NCI-H82 (cell line): ENCODE measurements at places on chromosomes 16 and 17.

DNA sequence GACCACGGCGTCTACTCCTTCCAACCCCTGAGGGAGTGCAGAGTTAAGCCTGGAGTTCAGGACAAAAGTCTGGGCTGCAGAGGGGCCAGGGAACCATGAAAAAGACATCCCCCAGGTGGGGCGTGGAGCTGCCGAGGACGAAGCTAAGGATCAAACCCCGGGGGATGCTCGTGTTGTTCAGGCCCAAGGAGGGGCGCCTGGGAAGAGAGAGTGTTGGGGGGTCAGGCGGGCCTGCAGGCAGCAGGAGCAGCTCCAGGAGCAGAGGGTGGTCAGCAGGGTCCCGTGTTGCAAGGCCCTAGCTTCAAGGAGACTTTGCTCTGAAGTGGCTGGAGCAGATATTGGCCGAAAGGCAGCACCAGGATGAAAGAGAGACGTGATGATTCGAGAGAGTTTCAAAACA, 26.7 kb downstream of the NECAB2 start:
- DNase-seq: no peak

DNA sequence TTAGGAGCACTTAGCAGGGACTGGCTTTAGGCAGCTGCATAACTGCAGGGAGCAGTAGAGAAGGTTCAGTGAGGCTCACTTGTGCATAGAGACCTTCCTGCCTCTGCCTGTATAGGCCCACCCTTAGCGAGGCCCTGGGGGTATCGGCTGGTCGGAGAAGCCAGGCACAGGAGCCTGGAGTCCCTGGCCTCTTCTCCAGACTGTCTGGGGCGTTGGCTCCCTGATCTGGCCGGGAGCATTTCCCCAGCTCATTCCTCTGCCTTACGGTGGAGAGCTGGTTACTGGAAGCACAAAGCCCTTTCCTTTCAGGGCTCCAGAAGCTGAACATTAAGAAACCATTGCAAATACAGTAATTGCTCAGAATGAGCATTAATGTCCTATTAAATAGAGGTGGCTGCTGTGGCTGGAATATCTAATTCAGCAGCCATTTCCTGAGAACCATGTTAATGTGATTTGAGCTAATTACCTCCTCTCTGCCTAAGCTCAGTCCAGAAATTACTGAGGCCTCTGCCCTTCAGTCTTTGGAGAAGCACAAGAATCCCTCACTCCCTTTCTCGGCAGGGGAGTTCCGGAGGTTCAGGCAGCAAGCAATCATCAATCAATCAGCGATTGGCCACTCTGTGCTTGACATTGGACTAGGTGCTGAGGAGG, 18.8 kb upstream of the TMEM220 start:
- peak; percentile 62 for DNase-seq

- no peak for DNase-seq
These were observed 200.9 kb upstream of the SOX9 start for GRCh38 chr17:71919896-71920295.

GRCh38 chr16:80103463-80103862, 437.3 kb upstream of the DYNLRB2 start:
- DNase-seq: no peak

- DNase-seq: no peak
These were observed 43.6 kb upstream of the CACNG4 start for GRCh38 chr17:66920950-66921349.

DNA sequence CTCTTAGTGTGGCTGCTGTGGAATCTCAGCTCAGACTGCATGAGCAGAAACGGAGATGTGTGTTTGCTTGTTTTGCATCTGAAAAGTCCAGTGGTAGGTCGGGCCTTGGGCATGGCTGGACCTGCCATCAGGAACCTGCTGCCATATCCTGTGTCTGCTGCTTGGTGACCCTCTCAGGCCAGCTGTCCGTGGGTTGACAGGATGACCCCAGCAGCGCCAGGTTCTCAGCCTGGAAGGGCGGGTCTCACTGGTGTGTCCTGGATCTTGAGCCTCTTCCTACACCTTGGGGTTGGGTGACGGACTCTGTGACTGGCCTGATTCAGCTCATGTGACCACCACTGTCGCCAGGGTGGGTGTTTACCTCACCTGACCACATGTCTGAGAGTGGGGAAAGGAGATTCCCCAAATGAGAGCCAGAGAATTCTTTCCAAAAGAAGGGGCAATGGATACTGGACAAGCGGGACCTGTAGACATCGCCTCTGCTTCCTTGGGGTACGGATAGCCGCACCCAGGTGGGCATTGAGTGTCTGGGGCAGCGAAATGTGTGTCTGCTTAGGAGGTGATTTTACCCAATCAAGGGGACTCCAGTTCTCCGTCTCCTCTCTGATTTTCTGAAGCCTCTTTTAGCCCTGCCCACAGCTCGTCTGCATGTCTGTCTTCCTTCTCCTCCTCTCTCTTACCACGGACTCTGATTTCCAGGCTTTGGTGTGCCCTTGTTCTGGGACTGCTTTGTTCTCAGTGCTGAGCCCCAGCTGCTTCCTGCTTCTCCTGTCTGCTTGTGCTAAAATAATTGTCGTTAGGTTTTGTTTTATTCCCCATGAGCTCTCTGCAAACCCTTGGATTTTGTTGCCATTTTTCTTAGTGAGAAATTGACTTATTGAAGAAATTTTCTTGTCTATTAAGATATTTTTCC, 399.7 kb downstream of the CPPED1 start:
- no peak for DNase-seq

GRCh38 chr16:74623214-74623838, 16.4 kb upstream of the GLG1 start:
- DNase-seq: peak; percentile 60

GRCh38 chr17:8294814-8295316, 335 bp downstream of the SLC25A35 start:
- DNase-seq: no peak

DNA sequence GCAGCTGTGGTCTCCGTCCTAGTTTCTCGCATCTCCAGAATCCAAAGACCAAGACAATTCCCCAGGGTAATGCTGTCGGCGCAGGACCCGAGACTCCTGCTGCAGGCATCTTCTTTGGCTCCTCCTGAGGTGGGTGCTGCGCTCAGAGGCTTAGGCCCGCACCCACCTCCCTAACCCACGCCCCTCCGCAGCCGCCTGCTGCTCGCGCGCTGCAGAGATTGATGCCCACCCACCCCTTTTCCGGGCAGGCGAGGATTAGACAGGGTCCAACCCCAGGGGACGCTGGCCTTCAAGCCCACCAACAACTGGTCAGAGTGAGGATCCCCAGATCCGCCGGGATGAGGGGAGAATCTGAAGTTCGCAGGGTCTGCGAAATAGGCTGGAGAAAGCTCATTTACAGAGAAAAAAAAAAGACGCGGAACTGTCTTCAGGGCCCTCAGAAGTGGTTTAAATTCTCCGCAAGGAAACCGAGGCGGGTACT, 27.9 kb downstream of the SLFN11 start:
- no peak for DNase-seq

DNA sequence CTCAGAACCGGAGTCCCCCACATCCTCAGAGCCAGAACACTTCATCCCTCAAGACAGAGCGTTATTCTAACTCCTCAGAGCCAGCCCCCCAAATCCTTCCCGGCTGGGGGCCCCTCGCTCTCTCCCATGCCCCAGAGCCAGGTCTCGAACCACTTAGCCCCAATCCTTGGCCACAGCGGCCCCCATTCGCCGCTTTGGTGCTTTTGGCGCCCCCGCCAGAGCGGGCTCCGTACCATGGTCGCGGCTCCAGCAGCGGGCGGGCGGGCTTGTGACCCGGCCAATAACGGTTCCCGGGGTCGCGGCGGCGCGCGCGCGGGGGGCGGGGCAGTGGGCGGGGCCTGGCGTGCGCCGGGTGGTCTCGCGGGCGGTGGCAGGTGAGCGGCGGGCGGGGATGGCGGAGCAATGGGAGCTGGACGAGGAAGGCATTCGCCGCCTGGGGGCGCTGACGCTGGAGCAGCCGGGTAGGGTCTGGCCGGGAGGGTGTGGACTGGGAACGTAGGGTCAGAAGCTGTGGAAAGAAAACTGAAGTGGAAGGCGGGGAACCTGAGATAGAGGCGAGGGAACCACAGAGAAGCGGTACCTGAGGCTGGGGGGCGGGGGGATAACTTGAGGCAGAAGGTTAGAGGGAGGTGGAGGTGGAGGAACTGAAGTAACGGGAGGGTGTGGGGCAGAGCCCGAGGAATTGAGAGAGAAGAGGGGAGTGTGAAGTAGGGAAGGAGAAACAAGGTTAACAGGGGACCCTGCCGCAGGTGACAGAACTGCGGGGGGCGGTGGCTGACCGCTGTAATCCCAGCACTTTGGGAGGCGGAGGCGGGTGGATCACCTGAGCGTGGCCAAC, at the start of the genes KCTD19 and LRRC36:
Gene KCTD19 (minus strand): TSS at position 270 of the 838 bp plus-strand sequence. CDS start 34 bp downstream, at position 236.
Gene LRRC36 (plus strand): TSS at position 344 of the 838 bp plus-strand sequence. CDS start 48 bp downstream, at position 392.
- peak; percentile 90 for DNase-seq

DNA sequence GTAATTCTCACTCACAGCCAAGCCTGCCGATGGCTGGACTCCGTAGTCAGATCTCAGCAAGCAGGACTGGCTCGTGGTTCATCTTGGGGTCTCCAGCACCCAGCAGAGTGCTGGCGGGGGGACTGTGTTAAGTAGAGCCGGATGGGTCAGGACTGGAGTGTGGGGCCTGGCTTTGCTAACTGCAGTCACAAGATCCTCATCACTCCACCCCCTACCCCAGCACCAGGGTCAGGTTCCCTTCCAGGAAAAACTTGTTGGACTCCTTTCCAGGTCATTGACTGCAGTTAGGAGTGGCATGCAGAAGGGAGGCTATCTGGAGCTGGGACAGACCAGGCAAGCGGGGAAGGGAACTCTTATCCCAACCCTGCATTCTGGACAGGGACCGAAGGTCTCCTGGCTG, 6.0 kb downstream of the CIITA start:
- DNase-seq: no peak

DNA sequence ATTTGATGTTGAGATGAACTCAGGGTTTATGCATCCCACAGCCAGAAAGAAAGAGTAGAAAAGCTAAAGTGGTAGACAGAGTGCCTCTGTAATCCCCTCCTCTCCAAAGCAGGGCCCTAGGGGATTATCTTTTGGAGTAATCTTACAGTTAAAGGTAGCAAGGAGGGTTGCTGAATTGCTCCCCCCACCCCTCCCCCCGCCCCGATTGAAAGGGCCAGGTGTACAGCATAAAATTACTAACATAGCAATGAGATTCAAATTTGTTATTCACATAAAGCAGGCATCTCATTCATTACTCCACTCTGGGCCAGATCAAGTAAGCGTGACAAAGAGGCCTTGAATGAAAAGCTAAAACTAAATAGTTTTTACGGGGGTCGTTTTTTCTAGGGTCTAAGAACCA, 72.7 kb downstream of the STH start:
- peak; percentile 93 for DNase-seq

DNA sequence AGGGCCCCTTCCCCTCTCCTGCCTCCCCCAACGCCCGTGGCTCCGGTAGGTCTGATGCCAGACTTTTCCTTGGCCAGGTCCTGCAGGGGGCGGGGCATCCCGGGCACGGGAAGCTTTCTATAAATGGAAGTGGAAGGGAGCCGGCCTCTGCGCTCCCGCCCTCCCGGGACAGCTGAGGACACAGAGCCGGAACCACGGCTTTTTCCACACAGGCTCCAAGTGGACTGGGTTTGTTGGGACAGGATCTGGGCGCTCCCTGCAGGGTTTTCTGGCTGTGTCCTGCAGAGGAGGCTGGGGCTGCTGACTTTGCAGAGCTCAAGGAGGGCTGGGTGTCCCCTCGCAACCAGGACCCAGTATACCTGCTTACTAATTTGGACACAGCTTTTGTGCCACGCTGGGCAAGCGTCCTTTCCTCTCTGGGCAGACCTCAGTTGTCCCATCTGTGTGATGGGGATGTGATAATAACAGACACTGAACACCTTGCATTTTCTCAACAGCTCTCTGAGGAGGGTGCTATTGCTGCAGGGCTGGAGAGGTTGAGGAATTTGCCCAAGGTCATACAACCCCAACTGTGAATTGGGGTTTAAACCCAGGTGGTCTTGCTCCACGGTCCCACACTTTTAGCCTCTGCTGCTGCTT, 1.8 kb downstream of the TNS4 start:
- DNase-seq: peak; percentile 81

GRCh38 chr17:6020376-6021010, 49.7 kb upstream of the WSCD1 start:
- DNase-seq: no peak

- DNase-seq: no peak
These were observed 250.6 kb upstream of the ZFHX3 start for GRCh38 chr16:73298562-73298961.

- DNase-seq: peak; percentile 21
These were observed 25.5 kb downstream of the TMEM235 start for GRCh38 chr17:78256707-78257591.

DNA sequence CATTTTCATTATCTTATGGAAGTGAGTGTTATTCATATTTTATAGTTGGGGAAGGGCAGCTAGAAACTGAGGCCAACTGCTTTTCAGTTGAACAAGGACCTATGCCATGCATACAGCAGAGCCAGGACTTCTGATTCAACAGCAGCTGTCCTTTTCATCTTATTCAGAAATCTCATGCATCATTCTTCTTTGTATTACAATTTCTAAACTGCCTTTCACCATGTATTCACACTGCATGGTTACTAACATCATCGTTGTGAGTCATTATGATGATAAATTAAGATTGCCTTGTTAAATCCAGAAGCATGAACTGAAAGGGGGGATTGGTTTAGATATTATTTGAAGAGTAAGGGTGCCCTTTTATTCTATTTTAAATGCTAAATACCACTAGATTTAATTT, 1470.1 kb upstream of the GOT2 start:
- DNase-seq: no peak

- no peak for DNase-seq
These were observed 45.6 kb downstream of the LYRM1 start for GRCh38 chr16:20946015-20946629.

- no peak for DNase-seq
These were observed 9.7 kb downstream of the ERN1 start for GRCh38 chr17:64120159-64120810.

DNA sequence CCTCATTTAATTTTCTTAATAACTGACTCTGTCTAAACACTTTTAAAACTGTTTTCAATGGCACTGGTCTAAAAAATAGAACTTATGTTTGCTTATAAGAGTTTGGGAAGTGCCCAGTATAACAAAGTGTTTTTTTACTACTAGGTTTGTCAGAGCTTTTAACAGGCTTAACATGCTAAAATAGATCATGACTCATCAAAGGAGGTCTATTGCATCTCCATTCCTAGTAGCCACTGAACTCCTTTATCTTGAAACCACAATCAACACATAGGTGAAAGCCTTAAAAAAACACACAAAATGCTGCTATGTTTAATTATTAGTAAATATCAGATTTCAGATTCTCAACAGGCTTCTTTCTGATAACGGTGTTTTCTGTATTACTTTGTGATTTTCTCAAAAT, 196.4 kb upstream of the KIF2B start:
- peak; percentile 14 for DNase-seq

DNA sequence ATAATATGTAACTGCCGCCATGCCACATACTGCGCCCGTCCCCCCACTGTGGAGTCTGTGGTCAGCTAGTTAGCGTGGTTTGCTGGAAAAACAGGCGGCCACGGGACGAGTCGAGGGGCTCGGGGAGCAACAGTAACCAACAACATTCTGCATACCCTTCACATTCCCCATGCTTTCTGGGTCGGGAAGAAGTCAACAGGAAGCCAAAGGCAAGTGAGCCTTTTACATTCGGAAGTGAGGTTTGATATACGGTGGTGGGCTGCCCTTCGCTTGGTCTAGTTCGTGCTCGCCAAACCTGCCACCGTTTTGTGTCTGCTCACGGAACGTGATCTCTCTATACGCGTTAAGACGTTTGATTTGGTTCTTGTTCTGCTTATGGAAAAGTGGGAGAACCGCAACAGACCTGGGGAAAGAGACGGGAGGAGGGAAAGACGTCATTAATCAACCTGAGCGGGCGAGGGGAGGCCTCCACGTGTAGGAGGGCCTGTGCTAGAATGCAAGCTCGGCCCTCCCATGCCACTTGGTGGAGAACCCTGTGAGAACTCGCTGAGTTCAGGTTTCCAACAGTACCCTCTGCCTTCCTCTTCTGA, 28.9 kb upstream of the CFAP20 start:
- DNase-seq: no peak
